ENCODE measurements at places on chromosomes 2 and 18.

- peak; percentile 67 for DNase-seq
Observed at GRCh38 chr18:58209326-58209725, 165.3 kb downstream of the NEDD4L start.

DNA sequence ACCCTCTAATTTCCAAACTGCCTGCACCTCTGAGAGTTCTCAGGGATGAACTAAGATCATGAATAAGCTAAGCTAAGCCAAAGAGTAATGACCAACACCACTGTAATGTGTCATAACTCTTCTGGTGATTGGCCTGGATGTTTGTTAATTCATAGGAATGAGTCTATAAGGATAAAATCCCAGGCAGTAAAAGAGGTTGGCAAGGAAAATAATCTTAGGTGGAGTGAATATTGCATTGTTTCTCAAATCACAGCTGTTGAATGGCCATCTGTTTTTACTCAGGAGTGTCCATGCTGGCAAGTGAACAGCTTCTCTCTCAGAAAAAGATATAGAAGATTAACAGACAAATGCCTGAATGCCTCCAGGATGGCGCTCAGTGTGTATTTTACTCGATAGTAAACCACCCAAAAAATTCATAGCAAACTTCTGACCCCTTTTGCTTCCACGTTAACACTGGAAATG, 60.8 kb upstream of the GLS start:
- no peak for DNase-seq

DNA sequence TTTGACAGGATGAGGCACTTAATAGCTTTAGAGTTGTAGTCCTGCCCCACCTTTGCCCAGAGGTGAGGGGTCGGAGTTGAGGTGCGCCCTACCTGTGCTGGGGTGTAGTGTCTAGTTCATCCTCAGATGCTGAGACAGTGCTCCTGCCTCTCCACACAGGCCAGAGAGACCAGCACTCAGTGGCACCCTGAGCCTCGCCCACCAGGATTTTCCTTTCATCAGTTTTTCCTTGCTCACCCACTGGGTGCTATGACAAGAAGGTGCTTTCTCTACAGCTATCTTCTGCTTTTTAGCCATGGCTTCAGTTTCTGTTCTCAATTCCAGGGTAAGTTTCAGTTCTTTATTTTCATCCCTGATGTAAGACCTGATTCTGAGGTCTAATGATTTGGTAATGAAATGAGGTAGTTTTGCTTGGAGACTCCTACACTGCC, 16.8 kb upstream of the TMEM131 start:
- no peak for DNase-seq

DNA sequence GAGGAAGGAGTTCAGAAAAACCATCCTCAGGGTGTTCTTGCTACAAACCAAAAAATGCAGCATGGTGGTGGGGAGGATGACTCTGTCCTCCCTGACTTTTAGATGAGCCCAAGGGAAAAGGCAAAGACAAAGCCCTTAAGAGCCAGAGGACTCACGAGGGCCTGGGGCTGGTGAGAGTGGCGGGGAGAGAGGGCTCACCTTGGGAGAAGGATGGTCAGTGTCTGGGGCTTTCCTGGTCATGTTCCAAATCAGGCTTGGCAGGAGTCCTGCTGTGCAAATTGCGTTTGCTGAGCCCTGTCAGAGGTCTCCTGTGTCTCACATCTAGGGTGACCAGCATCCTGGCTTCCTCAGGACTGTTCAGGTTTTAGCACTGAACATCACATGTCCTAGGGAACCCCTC, 4.7 kb downstream of the UGT1A1 start:
- no peak for DNase-seq

GRCh38 chr2:226995625-226996041, 159.8 kb downstream of the RHBDD1 start:
- DNase-seq, result no peak

DNA sequence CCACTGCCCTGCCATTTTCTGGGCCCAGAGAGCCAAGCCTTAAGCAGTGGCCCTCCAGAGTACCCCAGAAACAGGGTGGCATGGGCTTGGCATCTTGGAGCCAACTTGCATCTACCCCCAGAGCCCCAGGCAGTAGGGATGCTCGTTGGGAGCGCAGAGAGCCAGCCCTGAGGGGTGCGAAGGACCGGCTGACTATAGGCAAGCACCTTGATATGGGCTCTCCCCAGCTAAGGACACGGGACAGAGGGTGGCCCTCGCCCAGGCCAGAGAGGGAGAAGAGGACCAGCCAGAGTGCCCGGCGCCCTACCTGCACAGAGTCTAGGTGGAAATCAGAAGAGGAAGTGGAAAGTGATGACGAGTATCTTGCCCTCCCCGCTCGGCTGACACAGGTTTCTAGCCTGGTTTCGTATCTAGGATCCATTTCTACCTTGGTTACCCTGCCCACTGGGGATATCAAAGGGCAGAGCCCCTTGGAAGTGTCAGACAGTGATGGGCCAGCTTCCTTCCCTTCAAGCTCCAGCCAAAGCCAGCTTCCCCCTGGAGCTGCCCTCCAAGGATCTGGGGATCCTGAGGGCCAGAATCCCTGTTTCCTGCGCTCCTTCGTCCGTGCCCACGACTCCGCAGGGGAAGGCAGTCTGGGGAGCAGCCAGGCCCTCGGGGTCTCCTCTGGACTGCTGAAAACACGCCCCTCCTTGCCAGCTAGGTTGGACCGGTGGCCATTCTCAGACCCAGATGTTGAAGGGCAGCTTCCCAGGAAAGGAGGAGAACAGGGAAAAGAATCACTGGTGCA, 16.2 kb downstream of the CEP68 start:
- DNase-seq, result no peak

DNA sequence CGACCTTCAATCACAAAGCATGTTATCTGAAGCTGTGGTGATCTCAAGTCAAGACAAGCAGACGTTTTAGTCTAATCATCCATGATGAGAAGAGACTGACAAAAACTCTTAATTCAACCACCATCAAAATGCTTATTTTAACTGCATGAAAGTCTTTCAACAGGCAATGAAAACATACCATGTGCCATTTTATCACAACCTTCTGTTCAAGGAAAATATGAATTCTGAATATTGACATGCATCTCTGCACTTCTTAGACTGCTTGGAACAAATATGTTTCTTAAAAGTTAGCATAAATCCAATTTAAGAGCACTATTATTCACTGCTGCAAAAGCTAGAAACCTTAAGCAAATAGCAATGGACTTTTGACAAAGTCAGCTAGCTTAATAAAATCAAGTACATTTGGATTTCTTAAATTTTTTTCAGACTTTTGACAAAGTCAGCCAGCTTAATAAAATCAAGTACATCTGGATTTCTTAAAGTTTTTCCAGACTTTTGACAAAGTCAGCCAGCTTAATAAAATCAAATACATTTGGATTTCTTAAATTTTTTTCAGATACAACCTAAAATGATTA, 70.9 kb downstream of the OLA1 start:
- DNase-seq, result no peak

- no peak for DNase-seq
Observed at GRCh38 chr18:10370716-10371115, 83.7 kb upstream of the APCDD1 start.

GRCh38 chr2:10480359-10480949, 32.3 kb upstream of the ODC1 start:
- no peak for DNase-seq

GRCh38 chr2:118589721-118590120, 257.7 kb downstream of the EN1 start:
- DNase-seq, result no peak

GRCh38 chr18:57943723-57944122, 100.3 kb upstream of the NEDD4L start:
- DNase-seq, result no peak

DNA sequence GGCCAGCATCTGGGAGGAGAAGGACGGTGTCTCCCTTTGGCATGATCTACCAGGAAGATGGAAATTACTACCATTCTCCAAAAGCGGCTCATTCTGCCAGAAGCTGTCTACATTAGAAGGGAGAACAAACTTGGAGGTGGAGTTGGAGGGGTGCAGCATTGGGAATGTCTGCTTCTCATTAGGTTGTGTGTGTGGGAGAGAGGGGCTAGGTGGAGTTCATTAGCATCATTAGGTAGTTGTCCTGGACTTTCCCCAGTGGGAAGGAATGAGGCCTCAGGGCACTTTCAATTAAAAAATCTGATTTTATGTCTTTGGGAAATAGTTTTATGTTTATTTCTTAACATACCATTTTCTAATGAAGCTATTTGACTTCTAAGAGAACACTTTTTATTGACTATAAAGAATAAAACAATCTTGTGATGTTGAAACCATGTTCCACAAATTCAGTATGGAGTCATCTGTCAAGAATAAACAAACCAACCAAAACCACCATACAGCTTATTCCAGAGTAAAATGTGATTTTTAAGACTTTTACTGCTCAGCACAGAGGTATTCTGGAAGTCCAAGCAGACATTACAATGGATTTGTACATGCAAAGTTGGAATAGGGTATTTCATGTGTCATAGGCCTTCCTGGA, 60.6 kb downstream of the VAPA start:
- DNase-seq, result no peak

DNA sequence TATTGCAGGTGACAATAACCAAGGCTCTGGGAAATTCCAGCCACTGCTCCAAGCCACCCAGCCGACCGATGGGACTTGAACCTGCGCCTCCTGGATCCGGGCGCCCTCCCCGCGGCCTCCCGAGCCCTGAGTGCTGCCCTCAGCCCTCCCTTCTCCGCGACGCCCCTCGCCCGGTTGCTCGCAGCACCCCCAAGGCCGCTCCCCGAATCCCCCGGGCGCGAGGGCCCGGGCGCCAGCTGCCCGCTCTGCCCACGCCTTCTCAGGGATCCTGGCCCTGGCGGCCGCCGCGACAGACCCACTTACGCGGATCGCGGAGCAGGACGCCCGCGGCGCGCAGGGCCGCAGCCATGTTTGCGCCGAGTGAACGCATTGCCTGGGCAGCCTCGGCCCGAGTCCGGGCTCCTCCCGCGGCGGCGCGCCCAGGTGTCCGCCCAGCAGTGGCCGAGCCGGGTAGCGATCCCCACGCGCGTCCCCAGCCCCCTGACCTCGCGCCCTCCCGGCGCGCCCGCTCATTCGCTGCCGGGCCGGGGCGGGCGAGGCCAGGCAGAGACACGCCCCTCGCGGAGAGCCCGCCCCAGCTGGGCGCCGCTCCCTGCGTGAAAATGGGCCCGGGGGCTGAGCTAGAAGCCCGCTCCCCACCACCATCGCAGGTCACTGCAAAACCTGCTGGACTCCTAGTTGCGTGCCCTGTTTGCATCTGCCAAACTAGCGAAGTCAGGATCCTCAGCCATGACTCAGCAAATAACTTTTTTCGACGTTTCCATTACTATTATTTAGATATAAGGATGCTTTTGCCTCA, at the start of gene FECH:
Gene FECH (minus strand): TSS at position 452 of the 799 bp plus-strand sequence. CDS start 82 bp downstream, at position 370.
- peak; percentile 60 for DNase-seq

DNA sequence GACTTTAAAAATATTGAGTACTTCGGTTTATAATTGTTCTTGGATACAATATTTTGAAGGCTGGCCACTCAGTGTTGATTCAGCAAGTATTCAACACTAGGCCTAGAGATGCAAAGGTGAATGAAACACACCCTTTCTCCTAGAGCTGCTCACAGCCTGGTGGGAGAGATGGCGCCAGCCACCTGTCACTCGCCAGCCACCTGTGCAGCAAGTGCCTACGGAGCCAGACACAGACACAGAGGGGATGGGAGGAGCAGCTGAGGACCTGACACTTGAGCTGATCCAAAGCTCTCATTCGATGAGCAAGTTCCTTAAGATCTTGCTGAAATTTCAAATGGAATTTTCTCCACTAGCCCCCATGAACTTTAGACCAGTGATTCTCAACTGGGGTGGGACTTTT, 151.1 kb upstream of the RIOK3 start:
- no peak for DNase-seq

GRCh38 chr2:19711470-19712372, 190.1 kb downstream of the TTC32 start:
- DNase-seq, result peak; percentile 94

- DNase-seq, result no peak
Observed at GRCh38 chr2:160498137-160498536, 4.5 kb upstream of the RBMS1 start.

GRCh38 chr2:202376460-202377206, 506 bp downstream of the BMPR2 start:
- peak; percentile 47 for DNase-seq

- DNase-seq, result peak; percentile 13
Observed at GRCh38 chr2:63696496-63696895, 107.7 kb downstream of the MDH1 start.

DNA sequence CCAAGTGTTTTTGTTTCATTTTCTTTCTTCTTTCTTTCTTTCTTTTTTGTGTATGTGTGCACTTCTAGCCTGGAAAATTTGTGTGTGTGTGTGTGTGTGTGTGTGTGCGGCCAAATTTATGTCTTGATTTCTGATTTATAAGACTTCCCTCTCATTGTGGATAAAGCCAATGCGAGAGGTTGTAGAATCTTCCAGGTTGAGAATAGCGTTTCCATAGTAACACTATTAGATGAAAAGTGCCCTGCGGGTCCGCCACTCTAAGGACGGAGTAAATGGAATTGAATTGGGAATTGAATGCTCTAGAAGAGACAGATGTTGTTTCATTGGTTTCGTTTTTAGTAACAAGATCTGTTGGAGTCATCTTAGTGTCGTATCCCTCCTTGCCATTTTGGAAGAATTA, 81.6 kb downstream of the MEIS1 start:
- no peak for DNase-seq

- no peak for DNase-seq
Observed at GRCh38 chr2:203714112-203714511, 7.7 kb downstream of the CD28 start.

GRCh38 chr2:147177071-147177857, 667.6 kb upstream of the ACVR2A start:
- no peak for DNase-seq

DNA sequence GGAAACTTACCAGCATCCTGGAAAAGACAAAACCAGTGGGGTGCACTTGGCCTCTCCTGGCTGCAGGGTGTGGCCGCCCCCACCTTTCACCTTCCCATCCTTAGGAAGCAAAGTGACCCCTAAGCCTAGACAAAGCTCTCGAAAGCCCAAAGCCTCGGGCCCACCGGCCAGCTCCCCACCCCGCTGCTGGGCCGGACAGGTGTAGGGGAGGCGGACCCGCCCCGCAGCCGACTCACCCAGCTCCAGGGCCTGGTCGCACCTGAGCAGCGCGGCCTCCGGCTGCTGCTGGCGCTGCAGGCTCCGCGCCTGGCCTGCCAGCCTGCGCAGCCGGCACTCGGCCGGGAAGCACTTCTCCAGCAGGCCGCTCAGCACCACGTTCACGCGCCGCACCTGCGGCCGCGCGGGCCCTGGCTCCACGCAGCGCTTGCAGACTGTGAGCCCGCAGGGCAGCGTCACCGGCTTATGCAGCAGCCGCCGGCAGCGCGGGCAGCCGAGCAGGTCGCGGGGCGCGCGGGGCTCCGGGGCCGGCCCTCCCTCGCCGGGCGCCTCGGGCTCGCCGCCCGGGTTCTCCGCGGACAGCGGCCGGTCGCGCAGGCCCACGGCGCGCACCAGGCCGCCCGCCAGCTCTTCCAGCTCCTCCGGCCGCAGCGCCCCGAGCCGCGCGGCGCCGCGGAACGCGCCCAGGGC, 979 bp downstream of the LONRF2 start:
- peak; percentile 9 for DNase-seq

- DNase-seq, result no peak
Observed at GRCh38 chr2:109200616-109201464, 71.8 kb downstream of the SH3RF3 start.

DNA sequence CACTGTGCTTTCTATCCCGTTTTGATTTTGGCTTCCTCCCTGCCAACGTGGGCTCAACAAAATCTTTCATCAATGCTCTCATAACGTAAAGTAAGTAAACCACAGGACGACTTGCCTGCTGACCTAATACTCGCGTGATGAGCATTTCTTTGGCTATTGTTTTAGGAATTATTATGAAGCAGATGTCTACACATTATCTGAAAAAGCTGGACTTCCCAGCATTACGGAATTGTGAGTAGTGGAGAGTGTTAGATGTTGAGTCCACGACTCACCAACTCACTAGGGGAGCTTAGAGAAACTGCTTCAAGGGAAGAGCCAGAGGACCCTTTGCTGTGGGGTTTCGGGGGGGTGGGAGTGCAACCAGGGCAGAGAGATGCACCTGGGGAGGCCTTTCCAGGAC, 21.9 kb downstream of the HJURP start:
- no peak for DNase-seq
